Stimulated activated CD4-positive, alpha-beta T cell treated with anti-CD3 and anti-CD28 coated beads, Interleukin-1b, Interleukin-23, amount 100 ng/mL, for 48 hours (primary cell): ENCODE measurements at places on chromosomes 3 and 15.

GRCh38 chr3:99866261-99866761, 48.6 kb downstream of the CMSS1 start:
- DNase-seq: no peak

DNA sequence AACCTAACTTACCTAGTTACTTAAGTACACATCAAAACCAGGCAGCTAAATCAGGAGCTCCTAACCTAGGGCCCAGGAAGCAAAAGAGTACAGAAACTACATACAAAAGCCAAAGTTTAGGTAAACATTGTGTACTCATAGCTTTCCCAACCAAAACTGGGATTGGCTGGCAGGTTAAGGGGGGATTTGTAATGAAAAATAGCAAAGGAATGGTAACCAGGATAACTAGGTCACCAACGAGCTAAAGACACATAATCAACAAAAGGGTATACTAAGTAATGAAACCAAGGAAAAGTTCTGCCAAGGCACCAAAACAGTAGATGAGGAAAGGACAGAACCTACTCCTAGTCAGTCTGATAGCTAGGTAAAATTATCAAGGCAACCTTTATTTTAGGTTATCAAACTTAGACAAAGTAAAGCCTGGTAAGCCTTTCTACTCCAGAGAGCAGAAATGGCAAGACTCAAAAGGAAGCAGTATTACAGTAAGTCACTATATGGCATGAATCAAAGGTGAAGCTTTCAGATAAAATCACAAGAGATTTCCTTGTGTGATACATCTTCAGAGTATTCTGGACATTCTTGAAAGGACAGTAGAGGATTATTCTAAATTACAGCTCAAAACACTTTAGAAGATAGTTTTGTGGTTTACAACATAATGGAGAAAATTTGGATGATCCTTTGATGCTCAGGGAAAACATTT, 10.2 kb downstream of the TRA2B start:
- DNase-seq: no peak

- no peak for DNase-seq
These were observed 26.6 kb downstream of the NEK11 start for GRCh38 chr3:131053043-131053859.

DNA sequence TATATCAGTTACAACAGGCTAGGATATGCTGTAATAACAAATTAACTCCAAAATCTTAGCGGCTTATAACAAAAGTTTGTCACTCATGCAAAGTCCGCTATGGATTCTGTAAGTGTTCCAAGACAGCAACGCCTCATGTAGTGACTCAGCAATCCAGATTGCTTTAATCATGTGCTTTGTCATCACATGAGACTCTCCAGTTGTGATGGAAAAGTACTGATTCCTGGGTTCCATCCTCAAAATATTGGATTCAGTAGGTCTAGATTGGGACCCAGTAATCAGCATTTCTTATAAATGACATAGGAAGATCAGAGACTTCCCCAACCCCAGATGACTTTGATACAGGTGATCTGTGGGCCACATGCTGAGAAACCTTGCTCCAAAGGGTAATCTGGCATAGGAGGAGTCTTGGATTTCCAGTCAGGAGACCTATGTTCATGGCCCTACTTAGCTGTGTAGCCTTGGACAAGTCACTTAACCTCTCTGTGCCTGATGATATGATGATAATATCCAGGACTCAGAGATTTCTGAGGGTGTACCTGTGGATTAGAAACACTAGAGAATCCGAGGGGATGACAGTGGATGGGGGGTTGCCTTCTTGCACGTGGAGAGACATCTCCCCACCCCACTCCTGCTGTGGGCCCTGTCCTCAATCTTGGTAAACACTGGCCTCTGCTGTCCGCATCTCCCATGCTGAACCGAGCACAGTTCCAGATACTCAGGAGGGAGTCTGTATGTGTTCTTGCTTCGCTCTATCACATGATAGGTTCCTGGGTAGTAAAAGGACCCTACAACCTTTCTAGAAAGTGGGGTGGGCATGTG, 65.5 kb downstream of the CORO2B start:
- DNase-seq: no peak

GRCh38 chr15:60591496-60592370, 112.8 kb upstream of the ICE2 start:
- DNase-seq: peak; percentile 26

GRCh38 chr15:70072479-70072878, 25.2 kb downstream of the TLE3 start:
- DNase-seq: no peak

DNA sequence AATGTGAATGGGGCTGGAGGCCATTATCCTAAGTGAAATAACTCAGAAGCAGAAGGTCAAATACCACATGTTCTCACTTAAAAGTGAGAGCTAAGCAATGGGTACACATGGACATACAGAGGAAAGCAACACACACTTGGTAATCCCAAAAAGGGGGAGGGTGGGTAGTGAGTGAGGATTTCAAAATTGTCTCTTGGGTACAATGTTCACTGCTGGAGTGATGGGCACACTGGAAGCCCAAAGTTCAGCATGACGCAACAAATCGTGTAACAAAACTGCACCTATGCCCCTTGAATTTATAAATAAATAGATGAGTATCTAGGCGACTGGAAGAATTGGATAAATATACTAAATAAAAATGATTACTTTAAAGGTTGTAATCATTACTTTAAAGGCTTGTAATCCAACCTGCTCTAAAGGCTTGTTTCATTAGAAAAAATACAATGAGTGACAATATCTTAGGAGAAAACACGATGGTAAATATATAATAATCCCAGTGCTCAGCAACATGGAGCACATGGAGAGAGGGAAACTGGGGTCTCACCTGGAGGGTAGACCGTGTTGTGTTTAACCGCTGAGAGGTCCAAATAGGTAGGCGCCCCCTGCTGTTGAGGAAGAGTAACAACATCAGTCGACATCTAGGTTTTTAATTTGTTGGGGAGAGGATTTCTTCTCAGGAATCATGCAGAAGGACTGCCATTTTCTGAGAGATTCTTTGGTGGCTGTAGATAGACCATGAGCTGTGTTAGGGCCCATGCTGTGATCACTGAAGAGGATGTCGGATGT, 78.5 kb upstream of the ROBO1 start:
- DNase-seq: no peak

DNA sequence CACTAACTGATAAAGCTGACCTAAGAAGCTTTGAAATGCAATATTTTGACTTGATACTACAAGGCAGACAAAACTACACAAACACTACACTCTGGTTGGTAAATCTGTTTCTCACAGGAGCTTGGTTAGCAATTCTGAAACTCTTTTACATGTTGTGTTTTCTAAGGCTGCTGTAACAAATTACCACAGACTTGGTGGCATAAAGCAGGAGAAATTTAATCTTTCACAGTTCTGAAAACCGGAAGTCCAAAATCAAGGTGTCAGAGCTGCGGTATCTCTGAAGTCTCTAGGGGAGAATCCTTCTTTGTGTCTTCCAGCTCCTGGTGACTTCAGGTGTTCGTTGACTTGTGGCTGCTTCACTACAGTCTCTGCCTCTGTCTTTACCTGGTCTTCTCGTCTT, 12.9 kb upstream of the PFN2 start:
- DNase-seq: no peak

DNA sequence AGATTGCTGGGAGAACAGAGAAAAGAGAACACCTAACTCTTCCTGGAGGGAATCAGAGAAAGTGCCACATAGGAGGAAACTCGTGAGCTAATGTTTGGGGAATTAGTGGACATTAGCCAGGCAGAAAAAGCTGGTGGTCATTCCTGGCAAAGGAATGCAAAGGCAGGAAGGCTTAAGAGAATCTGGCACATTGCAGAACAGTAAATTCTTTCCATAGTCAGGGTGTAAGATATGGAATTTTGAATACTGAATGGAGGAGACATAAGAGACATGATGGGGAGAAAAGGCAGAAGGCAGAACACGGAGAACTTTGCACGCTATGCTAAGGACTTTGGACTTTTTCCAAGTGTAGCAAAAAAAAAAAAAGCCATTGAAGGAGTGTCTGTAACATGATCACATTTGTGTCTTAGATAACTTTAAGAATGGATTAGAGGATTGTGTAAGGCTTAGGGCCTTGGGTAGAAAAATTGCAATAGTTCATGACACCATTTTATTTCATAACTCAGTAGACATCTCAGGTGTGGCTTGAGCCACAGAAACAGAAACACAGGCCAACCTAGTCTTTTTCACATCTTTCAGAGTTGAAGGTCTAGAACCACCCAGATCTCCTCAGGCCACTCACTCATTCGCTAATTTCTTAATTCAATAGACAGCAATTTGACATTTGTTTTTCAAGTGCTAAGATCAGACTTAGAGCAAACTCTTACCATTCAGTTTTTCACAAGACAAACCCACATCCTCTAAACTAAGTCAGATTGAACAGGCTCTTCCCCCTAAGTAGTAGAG, 31.2 kb upstream of the CCDC80 start:
- no peak for DNase-seq

DNA sequence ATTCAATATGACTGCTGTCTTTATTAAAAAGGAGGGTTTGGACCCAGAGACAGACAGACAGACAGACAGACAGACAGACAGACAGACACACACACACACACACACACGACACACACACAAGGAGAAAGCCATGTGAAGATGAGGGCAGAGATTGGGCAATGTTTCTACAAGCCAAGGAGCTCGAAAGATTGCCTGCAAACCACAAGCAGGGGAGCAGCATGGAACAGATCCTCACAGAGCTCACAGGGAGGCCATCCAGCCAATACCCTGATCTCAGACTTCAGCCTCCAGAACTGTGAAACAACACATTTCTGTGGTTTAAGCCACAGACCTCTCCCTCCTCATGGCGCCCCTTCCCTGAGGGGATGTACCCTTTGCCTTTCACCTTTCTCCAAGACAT, 35.8 kb upstream of the ABHD2 start:
- DNase-seq: no peak

DNA sequence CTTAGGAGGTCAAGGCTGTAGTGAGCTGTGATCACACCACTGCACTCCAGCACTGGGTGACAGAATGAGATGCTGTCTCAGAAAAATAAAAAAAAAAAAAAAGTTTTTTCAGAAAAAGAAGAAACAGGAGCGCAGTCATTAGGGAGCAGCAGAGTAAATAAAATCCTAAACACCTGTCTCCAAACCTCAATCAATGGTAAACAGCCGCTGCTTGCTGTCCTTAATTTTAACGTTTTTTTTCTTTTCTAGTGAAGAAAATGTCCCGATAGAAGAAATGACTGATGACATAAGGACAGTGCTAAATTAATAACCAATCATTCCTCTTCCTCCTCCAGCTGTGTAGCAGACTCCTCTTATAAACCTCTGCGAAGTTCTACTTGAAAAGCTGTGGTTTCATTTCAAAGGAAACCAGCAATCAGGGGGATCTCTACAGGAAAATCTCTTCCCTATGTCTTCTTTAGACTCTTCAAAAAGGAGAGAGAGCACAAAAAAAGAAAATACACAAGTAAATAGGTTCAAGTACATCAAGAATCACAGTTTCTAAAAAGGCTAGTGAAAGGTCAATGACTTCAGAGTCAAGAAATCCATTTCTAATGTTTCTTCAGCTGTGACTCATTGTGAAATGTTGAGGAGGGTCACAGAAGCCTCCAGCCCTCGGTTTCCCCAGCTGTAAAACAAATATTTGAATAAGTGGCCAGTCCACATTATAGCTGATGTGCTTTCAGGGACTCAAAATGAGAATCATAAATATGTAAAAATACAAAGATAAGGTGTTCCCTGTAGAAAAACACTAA, 127.6 kb downstream of the TMCO5A start:
- DNase-seq: no peak

DNA sequence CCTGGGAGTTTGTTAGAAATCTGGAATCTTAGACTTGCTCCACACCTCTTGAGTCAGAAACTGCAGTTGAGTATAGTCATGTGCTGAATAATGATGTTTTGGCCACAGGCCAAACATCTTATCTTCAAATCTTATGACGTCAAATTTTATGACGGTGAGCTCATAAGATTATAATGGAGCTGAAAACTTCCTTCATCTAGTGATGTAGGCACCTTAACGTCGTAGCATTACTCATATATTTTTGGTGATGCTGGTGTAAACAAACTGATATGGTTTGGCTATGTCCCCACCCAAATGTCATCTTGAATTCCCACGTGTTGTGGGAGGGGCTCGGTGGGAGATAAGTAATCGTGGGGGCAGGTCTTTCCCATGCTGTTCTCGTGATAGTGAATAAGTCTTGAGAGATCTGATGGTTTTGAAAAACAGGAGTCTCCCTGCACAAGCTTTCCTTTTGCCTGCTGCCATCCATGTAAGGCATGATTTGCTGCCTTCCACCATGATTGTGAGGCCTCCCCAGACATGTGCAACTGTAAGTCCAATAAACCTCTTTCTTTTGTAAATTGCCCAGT, 268.0 kb upstream of the PROK2 start:
- DNase-seq: no peak

- peak; percentile 13 for DNase-seq
These were observed 32.2 kb downstream of the ARMC8 start for GRCh38 chr3:138219255-138219654.

DNA sequence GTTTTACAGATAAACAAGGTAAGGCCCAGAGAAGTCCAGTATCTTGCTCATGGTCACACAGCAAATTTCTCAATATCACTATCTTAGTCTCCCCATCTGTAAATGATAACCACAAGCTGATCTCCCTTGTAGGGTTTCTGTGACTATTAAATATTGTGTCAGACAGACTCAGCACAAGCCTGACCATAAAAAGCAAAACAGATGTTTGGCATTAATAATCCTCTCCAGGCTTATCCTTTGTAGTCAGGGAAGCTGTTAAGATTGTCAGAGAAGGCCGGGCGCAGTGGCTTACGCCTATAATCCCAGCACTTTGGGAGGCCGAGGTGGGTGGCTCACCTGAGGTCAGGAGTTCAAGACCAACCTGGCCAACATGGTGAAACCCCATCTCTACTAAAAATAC, 173.2 kb upstream of the PRICKLE2 start:
- no peak for DNase-seq

- no peak for DNase-seq
These were observed 620.9 kb upstream of the UBE2E2 start for GRCh38 chr3:22582266-22582665.

DNA sequence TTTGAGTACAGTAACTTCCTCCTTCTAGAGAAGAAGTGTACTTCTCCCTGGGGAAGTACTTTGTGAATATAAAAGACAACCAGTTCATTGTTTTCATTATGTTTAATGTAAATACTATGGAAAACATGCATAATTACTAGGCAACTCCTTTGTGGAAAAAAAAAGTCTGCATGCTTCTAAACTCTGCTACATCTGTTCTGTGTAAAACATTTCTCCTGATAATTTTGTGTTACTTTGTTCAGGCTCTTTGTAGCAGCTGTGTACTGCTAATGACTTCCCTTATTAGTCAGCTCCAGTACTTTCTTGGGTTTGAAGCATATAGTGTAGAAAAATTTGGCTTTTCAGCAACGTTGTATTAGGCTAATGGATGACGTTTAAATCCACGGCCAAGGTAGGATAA, 111.6 kb downstream of the FEZF2 start:
- no peak for DNase-seq
